ENCODE measurements at places on chromosomes 12 and 14.
A peak's percentile ranks its signal among the peaks of the same experiment; 100 is the strongest.

DNA sequence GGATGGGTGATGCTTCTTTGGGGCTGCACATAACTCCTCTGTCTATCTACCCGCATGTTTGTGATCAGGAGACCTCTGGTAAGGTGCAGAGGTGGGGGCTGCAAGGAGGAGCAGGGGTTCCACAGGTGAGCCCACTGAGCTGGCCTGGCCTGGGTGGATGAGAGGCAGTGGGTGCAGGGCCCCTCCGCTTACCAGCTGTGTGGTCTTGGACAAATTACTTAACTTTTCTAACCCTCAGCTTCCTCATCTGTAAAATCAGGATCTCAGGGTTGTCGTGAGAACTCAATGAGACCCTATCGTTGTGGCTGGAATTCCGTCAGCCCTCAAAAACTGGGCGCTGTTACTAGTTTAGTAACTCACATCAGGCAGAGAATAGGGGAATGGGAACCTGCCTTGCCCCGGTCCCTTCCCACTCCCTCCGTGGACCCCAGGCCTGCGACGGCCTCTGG, 7.5 kb downstream of the PTPN6 start:
- DNase-seq: peak; percentile 24

- no peak for DNase-seq
Observed at GRCh38 chr12:15689751-15690191, 99.4 kb downstream of the EPS8 start.

- DNase-seq: no peak
Observed at GRCh38 chr12:77697126-77697525, 133.6 kb upstream of the NAV3 start.

- DNase-seq: no peak
Observed at GRCh38 chr14:61607570-61608244, 87.6 kb upstream of the HIF1A start.

DNA sequence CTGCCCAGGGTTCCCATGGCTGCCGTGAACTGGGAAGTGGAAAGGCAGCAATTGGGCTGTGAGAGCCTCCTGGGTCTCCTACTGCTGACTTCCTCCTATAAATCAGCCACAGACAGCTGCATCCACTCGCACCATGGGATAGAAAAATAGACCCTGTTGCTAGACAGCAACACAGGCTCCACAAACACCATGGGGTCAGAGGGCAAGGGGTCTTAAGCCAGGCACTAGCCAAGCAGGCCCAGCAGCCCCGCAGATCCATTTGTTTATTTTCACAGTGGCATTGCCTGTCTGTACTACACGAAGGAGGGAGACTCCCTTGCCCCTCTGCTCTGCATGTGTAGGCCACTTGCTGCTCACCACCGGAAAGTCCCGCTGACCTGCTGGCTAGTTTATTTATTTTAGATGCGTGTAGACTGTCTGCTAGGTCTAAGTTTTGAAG, 139.8 kb downstream of the DACT1 start:
- no peak for DNase-seq

DNA sequence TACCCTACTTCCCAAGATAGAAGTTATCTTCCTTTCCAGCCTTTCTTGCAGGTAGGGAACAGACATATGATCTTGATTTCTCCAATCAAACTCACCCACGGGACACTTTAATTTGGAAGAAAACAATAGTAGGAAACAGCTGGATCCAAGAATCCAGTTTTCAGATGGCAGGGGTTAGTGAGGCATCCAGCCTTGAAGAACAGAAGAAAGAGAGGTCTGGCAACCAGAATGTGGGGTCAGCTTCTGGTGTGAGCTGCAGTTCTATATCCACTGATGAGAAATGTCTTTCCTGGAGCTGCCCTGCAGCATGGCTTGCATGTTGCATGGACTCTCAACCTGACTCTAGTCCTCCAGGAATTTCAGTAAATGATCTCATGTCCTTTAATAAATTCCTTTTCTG, 83.8 kb downstream of the TTC8 start:
- no peak for DNase-seq

GRCh38 chr12:32603858-32604257, 75.2 kb upstream of the DNM1L start:
- DNase-seq: no peak

DNA sequence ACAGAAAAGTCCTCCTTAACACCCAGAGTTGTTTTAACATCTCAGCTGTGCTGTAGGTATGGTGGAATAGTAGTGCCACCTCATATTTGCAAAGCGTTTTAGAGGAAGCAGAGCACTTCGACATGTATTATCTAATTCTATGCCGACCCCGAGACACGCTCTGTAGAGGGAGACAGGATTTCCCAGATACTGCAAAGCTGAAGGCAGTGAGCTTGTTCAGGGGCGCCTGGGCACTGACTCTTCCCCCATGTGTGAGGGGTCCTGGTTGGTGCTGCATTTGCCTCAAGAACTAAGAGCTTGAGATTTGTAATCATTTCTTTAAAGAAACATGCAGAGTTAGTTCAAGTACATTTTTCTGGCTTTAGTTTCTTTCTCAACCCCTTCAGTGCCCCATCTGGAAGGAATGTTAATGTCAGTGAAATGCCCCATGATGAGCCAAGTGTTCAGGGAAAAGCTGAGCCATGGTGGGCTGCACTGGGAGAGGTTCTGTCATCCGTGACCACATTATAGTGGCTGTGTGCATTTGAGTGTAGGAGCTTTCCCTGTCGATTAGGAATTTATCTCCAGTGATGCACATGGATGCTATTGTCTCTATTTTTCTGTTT, 66.3 kb downstream of the MBIP start:
- DNase-seq: no peak

DNA sequence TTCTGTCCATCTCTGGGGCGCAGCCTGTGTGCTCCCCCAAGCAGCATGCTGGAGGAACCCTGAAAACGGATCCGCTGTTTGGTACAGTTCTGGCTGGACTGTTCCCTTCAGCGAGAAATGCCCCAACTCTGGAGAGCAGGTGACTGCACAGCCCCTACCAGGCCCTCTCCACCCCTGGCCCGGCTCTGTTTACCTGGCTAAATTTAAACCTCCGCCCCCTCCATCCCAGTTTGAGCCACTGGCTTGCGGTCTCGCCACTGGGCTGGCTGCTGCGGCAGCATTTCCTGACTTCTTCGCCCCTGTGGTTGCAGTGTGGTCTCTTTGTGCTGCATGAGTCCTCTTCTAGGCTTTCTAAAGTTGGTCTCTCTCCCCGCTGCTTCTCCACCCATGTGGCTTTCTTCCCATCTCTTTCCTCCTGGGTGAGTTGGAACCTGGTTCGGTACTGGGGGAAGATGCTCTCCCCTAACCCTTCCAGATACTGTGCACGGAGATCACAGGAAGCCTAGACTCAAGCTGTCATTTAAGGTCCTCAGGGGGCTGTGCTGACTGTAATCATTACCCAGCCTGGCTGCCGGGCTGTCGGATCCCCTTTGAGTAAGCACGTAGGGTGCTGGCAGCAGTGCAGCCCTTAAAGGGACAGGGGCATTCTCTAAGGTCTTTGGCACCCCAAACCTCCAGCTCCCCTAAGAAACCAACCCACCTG, 60.6 kb downstream of the FBXL14 start:
- peak; percentile 49 for DNase-seq

- DNase-seq: no peak
Observed at GRCh38 chr12:25558586-25558985, 5.5 kb upstream of the LMNTD1 start.

GRCh38 chr12:102343361-102344121, 136.8 kb downstream of the IGF1 start:
- DNase-seq: no peak

DNA sequence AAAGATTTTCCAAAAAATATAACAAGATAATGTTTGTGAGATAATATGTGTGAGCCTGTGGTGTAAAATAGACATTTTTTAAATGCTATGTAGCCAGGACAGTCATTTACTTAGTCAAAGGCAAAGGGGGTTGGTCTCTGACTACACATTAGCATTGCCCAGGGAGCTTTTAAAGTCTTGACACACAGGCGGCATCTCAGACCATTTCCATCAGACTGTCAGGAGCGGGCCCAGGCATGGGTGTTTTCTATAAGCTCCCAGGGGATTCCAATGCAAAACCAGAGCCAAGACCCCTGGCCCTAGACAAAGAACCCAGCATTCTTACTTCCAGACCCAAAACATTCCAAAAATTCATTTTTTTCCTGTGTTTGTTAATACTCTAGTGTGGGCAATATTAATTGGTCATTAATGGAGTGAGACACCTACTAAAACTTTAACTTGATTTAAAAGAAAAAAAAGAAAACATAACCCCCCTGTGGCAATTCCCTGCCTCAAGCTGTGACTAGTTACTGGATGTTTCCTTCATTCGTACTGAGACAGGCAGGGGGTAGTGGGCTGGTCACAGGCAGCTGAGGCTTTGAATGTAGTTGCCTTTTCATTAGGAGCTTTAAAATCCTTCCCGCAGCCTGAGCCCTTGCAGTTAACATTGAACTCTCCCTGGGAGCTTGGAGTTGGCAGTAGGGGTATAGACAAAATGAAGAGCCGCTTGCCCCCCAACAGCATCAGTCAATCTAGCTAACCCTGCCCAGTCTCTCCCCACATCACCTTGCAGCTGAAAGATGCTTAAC, 103.7 kb downstream of the CMKLR1 start:
- DNase-seq: no peak

GRCh38 chr12:23775208-23775607, 174.3 kb downstream of the SOX5 start:
- DNase-seq: no peak

DNA sequence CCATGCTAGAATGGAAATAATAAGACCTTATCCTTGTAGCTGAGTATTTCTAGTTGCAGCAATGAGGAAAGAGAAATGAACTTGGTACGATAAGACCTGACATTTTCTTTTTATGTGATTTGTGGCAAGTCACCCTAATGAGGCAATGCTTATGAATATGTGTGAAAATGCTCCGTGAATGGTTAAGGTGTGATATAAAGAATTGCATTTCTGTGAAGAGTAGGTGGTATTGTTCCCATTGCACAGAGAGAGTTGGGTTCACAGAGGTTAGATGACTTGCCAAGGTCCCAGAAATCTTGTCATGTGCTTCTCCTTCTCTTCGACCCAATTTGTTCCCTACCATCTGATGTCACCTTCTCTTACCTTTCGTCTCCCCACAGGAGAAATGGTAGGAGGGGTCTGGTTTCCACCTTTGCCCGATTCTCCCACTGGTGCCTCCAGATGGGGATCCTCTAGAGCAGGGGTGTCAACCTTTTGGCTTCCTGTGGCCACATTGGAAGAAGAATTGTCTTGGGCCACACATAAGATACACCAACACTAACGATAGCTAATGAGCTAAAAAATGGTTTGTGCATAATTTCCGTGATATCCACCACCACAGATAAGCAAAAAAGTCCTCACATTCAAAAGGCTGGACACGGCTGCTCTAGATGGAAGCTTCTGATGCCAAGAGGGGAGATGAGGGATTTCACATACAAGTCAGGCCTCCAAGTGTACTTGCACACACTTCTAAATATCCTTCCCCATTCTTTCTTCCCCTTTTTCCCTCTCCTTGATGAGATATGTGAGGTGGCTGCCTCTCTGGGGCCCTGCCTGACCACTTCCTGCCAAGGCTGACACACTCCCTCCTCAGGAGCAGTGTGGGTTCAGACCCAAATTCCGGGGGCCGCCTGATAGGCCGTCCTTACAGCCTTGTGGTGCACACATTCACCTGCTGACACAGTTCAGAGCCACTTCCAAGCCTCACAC, 96.1 kb downstream of the PLXNC1 start:
- peak; percentile 47 for DNase-seq

DNA sequence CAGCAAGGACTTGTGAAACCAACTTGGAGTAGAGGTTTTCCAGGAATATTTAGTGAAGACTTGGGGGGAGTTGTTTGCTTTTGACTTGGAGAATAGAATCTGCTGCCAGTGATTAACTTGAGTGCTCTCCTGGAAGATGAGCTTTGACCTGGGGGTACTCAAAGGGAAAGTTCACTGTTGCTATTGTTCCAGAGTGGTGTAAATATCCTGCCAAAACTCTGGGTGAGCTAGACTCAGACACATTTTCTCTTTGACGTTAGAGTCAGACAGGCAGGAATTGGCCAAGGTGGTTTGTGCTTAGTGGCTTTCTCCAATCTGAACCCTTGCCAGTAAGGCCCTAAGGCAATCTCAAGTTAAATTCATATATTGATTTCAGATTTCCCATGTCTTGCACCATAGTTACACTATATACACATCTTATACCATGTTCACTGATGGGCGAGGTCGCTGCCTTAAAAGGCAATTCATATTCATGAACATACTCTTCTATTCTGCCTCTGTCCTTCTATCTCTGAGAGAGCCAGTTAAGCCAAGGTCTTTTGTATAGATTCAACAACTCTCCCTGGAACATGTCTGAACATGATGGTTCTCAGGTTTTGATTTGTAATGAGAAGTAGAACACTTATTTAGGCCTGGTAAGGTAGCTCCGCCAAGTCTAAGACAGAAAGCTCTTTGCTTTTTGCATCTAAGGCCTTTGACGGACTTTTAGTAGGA, 204.6 kb upstream of the SLC38A2 start:
- DNase-seq: no peak

- no peak for DNase-seq
Observed at GRCh38 chr12:126487431-126487980, 1422.3 kb downstream of the AACS start.

- no peak for DNase-seq
Observed at GRCh38 chr12:100591979-100592378, 18.5 kb downstream of the GAS2L3 start.

DNA sequence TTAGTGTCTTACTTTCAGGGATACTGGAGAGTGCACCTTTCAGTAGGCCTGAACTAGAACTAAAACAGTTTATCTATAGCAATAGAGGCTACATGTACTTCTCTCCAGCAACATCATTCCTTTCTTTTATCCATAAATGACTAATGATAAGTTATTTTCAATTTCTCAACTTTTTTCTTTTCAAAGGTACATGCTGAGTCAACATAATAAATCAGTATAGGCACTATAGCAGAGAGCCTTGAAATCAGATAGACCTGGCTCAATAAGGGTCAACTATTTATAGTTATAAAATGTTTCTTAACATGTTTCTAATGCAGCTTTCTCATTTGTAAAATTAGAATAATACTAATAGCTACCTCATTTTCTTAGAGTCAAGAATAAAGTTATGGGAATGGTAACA, 5.6 kb downstream of the IL22 start:
- no peak for DNase-seq

- no peak for DNase-seq
Observed at GRCh38 chr14:76351941-76352340, 24.0 kb upstream of the ESRRB start.
